ENCODE measurements at places on chromosomes 5 and 9.

GRCh38 chr9:126164796-126165525, 161.7 kb upstream of the MVB12B start:
- no peak for DNase-seq

DNA sequence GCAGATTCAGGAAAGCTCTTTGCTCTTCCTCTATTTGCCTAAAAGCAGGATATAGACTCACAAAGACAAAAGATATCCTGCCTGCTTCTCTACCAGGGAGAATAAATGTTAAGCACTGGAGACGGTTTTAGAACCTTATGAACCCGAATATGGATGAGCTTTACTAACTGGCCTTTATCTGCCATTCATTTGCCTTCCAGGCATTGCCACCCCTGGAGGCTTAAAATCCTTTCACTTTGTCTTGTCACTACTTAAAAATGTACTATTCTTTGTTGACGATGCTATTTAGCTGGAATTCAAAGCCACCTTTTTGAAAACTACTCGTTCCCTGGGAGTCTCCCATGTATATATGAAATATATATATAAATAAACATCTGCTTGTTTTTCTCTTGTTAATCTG, 23.2 kb upstream of the LVRN start:
- no peak for DNase-seq

- DNase-seq, result no peak
Measured at GRCh38 chr5:1077026-1077425, 34.8 kb downstream of the SLC12A7 start.

GRCh38 chr5:135156715-135157404, 122.8 kb upstream of the PITX1 start:
- no peak for DNase-seq

DNA sequence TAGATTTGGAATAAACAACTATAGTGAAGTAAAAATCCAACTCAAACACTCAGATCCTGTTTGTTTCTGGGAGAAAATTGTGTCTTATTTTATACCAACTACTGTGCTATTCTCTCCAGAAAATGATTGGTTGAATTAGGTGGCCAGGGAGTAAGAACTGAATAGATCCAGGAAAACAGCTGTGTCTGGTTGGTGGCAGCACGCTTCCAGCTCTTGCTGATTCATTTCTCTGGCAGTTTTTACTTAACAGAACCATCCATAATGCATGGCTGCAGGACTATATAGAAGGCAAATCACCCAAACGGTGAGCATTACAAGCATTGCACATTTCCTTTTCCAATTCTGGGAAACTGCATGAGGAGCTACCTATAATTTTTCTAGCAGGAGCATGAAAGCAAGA, 29.5 kb downstream of the DMAC1 start:
- no peak for DNase-seq

DNA sequence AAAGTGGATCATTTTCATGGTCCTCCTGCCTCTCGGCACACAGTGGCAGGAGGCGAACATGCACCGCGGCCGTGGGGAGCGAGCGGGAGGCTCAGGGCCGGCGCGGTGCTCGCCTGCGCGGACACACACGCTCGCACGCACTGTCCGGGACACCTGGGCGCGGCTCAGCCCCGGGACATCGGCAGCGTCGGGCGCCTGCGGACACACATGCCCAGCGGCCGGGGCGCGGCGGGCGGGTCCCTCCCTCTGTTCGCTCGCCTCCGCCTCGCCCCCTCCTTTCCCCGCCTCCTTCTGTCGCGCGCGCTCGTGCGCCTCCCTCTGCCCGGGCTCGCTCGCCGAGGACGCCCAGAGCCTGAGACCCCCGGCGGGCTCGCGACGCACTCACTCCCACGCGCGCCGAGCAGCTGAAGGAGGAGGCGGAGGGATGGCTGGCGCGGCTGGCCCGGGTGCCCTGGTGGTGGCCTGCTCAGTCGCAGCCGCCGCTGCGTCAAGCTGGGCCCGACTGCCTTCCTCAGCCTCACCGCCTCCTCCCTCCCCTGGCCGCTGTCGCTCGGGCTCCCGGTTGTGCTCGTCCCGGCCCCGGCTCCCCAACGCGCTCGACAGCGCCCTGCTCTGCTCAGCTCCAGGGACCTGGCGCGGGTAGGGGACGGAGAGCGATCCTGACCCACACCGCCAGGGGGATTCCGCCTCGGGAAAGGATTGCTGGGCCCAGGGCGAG, at the start of gene FRMD3:
TSS of gene FRMD3 (minus strand) at position 230 of the 718 bp plus-strand sequence. CDS start at position 60, 170 bp downstream.
- peak; percentile 21 for DNase-seq

- no peak for DNase-seq
Measured at GRCh38 chr5:91928754-91929521, 545.8 kb upstream of the ARRDC3 start.

DNA sequence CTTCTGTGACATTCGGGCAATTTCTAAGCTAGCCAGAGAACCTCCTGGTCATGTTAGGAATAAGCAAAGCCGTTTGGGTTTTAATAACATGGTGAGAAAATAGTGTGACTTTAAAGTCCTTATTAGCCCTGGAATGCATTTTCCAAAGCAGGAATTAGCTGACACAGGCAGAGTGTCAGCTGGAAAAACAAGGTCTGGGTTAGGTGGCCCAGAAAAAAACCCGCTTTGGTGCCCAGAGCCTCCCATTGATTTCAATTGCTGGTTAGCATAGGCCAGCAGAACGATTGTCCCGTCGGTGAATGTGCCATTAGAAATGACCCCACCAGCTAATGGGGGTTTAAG, 62.1 kb upstream of the CPEB4 start:
- DNase-seq, result no peak

DNA sequence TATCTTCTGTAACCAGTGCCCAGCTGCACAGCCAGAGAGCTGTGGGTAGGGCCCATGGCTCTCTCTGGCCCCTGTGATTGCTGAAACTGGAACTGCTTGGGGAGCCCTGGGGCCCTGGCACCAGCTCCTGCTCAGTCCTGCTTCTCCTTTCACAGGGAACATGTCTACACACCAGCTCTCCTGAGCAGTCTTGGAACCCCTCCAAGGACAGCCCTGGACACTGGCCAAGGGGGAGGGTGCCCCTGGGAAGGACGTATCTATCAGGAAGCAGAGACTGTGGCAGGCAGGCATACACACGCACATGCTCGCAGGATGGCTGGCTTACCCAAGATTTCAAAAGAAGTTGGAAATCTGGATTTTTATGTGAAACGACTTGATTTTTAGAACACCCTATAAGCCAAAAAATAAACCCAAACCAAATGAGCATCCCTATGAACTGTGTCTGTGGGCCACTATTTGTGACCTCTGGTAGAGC, 8.8 kb upstream of the TRAF1 start:
- DNase-seq, result peak; percentile 76

GRCh38 chr5:103340717-103341388, 82.3 kb downstream of the MACIR start:
- DNase-seq, result no peak

GRCh38 chr5:137461391-137462264, 37.5 kb downstream of the SPOCK1 start:
- no peak for DNase-seq

- DNase-seq, result no peak
Measured at GRCh38 chr9:135229701-135230385, 142.4 kb downstream of the OLFM1 start.

- DNase-seq, result no peak
Measured at GRCh38 chr5:68229416-68229815, 13.9 kb downstream of the PIK3R1 start.

DNA sequence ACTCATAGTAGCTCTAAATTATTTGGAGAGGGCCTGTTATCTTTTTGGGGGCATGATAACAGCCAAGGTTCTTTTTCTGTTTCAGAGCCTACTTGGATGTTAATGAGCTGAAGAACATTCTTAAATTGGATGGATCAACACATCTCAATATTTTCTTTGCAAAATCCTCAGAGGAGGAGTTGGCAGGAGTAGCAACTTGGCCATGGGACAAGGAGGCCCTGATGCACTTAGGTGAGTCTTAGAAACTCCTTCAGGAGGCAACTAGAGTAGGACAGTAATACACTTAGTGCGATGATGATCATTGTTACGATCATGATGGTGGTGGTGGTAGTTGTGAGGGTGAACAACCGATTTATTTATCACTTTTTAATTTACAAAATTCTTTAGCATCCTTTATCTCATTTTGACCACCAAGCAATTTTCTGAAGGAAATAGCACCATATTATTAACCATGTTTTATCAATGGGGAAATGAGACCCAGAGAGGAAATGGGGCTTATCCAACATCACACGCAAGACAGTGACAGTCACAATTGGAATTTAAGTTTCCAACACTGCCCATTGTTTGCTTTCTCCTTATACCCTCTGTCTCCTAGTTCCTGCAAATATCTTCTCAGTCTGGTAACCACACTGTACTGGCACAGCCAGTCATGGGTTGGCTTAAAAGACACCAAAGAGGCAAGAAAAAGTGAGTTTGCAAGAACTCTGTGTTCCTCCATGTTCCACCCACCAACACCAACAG, 54.0 kb downstream of the PAPPA start:
- DNase-seq, result no peak

GRCh38 chr5:108184940-108185339, 197.0 kb downstream of the FBXL17 start:
- DNase-seq, result no peak

DNA sequence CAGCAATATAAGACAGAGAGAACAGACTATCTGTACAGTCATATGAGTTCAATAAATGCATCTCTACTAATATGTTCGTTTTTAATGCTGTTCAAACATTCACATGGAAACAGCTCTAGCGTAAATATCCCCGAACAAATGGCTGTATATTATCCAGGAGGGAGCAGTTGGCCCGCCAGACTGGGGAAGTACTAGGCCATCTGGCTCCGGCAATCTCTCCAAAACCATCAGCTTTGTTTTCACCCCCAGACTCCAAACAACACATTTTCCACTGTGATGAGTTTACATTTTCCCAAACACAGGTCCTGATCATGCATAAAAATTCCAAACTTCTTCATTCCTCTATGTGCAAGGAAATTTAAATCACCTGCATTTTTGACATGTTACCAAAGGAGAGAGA, 8.7 kb downstream of the EBF1 start:
- DNase-seq, result no peak

DNA sequence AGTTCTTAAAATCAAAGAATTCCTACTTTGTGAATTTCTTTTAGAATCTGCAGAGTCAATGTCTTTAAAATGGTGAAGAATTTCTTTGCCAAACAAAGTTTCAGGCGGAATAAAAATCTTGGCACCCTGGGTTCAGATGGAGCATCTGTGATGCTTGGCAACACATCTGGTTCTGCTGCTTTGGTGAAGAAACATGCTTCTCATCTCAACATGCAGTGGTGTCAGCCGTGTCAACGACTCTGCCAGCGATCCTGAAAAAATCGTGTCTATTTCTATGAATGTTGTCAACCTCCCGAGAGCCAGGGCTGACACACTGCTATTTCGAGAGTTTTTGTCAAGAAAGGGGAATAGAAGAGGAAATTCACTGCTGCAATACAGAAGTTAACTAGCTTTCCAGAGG, 151.5 kb downstream of the SLF1 start:
- no peak for DNase-seq

GRCh38 chr9:112540800-112541199, 54.2 kb downstream of the KIAA1958 start:
- DNase-seq, result no peak

- no peak for DNase-seq
Measured at GRCh38 chr9:71703172-71703872, 65.0 kb downstream of the CEMIP2 start.

- DNase-seq, result no peak
Measured at GRCh38 chr5:13427827-13428557, 516.5 kb downstream of the DNAH5 start.

DNA sequence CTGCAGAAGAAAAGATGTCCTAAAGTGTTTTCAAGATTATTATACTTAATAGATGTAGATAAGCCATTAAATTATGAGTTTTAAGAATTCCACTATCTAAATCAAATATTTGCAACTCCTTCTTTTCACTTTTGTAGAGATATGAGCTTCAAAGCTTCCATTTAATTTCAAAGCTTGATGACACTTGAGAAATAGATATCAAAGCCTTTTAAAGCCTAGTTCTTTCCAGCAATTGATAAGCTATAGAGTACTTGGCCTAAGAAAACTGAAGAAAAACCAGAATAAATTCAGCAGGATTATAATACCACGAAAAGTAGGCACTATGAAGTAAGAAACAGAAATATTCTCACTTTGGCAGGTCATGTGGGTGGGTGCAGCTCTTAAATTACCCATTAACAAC, 1.7 kb downstream of the TNFSF8 start:
- no peak for DNase-seq

Data from kidney epithelial cell (primary cell).